ENCODE measurements at places on chromosomes 7 and 10.
A peak's percentile ranks its signal among the peaks of the same experiment; 100 is the strongest.

GRCh38 chr10:101903827-101904550, 60.4 kb upstream of the KCNIP2 start:
- no peak for DNase-seq

DNA sequence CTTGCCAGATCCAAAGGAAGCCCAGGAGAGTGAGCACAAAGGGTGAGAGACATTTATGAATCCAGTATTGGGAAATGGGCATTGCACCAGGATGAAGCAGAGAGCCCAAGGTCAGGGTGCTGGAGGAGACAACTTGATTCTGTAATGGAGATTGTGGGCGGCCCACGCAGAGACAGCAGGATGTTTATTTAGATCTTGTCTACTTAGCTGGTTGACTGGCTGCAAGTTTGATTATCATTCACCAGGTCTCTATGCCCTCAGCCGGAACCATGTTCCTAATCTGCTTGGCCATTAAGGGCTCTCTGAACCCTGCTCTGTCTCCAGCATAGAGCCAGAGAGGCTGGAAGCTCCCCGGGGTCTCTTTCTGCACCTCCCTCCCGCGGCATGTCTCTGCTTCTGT, 188.7 kb downstream of the PLXNA4 start:
- DNase-seq = no peak

- DNase-seq = no peak
Measured at GRCh38 chr10:86306628-86307278, 59.8 kb downstream of the GRID1 start.

DNA sequence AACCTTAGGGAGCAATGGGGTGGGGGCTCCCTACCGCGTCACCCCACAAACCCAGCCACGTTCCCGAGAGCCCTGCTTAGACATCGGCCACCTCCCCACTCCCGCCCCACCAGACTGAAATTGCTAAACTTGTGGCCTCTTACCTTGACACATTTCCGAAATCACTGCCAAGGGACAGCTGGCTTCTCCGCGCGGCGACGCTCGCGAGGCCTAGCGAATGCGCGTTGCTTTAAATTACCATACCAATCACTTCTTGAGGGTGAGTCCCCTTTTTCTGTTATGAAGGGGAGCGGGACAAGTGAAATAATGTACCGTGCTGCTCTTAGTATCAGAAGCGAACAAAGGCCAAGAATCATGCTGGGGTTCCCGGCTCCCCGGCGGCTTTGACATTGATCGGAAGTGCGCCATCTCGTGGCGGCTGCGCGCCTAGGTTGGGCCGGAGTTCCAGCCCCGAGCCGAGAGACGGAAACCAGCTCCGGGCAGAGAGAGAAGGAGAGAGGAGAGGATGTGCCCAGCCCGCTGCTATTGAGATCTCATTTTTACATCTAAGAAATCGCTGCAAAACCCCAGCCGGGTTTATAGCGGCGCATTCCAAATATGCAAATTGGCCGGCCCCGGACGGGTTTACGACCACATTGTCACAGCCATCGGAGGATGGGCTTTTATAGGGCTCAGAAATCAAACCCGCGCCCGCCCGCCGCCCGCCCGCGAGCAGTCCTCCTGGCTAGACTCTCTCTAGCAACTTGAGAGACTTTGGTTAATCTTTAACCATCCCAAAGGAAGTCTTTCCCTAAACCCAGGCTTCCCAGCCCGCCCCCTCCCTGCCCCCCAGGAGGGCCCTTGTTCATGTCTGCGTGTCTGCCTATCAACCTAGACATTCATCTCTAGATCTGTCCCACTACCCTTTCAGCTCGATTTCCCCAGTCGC, 5.3 kb downstream of the HOXA11 start:
- peak; percentile 58 for DNase-seq

- DNase-seq = no peak
Measured at GRCh38 chr7:74407958-74408357, 45.7 kb upstream of the GTF2IRD1 start.

DNA sequence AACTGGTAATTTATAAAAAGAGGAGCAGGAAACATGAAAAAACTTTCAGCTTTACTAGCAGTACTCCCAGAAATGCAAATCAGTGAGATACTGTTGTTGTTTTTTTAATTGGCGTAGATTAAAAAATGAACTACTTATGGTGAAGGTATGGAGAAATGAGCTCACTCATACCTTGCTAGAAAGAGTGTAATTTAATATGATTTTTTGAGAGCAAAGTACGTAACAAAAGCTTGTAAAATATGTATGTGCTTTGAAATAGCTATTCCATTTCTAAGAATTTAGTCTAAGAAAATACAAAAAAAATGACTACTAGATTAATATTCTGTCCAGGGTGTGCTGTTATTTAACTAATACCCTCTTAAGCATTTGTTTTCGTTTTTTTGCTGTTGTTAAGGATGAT, 5.5 kb downstream of the CUL1 start:
- DNase-seq = no peak

DNA sequence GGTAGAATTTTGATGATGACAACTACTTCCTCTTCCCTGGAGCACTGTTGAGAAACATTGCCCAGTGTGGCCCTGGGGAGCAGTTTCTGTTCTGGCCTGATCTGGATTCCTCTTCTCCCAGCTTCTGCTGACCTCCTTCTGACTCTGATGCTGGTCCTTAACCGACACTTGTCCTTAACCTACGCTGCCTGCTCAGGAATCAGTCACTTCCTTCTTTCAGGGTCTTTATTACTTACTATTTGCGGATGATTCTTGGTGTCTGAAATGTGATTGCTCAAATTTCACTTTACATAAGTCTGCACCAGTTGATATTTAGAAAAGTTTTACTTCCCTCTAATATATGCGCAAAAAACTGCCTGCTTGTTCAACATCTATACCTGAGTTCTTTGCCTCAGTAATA, 164.1 kb downstream of the PTEN start:
- no peak for DNase-seq

- DNase-seq = no peak
Measured at GRCh38 chr7:28973591-28973990, 15.5 kb upstream of the TRIL start.
